GM12891 (cell line): ENCODE measurements at places on chromosomes 16 and 17.

DNA sequence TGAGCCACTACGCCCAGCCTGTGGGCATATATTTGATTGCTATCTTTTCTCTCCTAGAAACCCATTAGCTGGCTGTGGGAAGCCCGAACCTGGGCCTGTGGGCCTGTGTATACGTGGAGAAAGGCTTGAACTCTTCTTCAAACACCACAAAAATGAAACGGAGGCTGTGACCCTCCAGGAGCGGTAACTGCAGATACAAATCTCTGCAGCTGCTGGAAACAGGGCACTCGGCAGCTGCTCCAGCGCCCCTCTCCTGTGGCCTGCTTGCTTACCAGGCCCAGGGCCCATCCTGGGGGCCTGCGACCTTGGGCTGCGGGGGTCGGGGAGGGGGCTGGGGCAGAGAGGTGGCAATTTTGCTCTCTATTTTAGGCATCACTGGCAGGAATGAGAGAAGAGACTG is 28.0 kb upstream of the MTSS2 start:
- DNase-seq: no peak

DNA sequence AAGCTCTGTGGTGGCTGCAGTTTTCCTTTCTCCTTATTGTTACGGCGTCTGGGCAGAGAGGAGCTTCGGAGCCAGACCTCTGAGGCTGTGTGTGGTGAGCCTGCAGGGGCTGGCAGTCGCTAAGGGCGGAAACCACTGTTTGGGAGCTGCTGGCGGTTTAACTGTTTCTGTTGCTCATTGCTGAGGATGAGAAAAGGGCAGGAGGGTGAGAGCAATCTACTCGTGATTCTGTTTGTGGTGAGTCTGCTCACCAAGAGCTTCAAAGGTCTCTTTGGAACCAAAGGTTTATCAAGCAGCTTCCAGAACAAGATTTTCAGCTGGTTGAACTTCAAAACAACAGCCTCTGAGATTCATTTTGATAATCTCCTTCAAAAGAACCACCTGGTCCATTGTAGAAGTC is 143.9 kb downstream of the ANKFN1 start:
- no peak for DNase-seq

DNA sequence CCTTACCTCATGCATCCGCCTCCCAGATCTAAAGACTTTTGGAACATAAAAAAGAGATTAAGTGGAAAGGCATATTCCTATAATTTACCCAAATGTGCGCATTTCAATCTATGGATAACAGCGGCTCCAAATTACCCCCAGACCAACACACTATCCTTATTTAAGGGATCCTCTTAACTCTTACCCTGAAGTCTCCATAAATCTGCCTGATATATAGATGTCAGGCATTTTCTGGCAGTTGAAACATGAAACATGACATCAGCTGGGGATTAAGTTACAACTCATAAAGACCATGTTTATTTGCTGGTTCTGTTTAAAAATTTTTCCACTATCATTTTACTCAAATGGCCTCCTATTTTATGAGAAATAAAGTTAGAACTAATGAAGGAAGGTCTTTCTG is 478.5 kb upstream of the SALL1 start:
- no peak for DNase-seq

DNA sequence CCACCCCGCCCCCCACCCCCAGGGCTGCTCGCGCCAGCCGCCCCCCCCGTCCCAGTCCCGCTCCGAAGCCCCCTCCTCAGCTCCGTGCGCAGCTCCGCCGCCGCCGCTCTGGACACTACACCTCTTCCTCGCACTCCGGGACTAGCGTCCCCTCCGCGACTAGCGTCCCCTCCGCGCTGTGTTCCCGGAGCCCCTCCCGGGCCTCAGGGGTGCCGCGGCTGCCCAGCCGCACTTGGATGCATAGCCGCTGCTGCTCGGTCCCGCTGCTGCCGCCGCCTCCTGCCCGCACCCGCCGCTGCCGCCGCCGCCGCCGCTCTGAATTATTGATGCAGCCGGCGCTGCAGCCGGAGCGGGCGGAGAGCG is at the start of gene CBLN1:
Gene CBLN1 (minus strand): TSS at position 359 of the 363 bp plus-strand sequence. CDS start 373 bp downstream, outside the sequence.
- DNase-seq: no peak

- DNase-seq: no peak
Measured at GRCh38 chr17:42345396-42346073, 42.7 kb downstream of the STAT3 start.

DNA sequence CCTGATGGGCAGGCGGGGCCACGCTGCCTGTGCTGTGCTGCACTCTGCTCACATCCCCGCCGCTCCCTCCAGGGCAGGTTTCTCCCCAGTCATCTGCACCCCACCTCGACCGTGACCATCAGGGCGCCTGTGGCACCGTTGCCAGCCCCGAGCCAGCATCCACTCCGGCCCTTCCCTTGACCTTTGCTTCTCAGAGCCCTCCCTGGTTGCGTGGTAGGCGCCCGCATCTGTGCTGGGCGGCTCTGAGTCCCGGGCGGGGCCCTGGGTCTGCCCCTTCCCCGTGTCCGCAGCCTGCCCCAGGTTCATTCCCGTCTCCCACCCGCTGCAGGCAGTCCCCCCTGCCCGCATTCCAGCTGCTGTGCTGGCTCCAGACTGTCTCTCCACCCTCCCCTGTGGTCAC is 33.2 kb downstream of the ZNF750 start:
- no peak for DNase-seq

DNA sequence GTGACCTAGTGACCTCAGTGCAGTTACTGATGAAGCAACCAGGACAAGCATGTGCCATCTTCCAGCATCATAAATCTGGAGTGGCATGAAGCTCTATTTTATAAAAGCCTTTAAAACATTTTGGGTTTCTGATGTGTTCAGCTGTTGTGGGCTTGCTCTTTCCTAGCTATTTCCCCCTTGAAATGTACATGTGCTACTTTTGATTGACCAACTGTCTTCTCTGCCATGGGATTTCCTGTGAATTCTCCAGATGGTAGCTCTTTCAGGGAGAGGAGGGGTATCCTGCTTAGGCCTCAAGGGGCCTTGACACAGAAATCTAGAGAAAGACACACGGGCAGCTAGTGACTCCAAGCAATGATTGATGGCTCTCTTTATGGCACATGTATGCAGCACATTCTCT is 1.9 kb upstream of the ASIC2 start:
- no peak for DNase-seq

DNA sequence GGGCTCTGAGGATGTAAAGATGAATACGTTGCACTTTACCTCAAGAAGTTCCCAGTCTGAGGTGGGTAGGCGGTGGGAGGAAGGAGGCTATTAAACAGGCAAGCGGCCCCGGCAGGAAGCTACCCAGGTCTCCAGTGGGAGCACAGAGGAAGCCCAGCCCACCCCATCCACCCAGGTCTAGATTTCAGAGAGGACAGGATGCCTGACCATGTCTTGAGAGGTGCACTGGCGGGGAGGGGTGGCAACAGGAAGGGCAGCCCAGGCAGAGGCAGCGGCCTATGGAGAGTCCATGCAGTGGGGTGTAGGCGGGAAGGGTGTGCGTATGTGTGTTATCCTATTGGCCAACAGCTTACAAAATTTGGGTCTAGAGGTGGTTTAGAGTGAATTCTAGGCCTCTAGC is 13.9 kb downstream of the SARM1 start:
- DNase-seq: no peak

DNA sequence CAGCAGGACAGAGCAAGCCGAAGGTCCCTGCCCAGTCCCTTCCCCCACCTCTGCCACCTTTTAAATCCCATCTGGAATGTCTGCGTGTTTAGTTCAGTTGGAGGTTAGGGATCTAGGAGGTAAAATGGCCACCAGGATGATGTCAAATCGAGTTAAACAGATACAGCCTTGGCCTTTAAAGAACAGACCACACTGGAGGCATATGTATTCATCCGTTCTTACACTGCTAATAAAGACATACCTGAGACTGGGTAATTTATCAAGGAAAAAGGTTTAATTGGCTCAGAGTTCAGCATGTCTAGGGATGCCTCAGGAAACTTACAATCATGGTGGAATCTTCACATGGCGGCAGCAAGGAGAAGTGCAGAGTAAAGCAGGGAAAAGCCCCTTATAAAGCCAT is 167.8 kb upstream of the CACNG5 start:
- DNase-seq: no peak

GRCh38 chr16:55059146-55059545 is 128.5 kb downstream of the IRX5 start:
- no peak for DNase-seq

GRCh38 chr17:61416540-61417363 is 17.1 kb downstream of the TBX2 start:
- peak; percentile 77 for DNase-seq

GRCh38 chr16:10770907-10771306 is 27.3 kb downstream of the NUBP1 start:
- DNase-seq: no peak

DNA sequence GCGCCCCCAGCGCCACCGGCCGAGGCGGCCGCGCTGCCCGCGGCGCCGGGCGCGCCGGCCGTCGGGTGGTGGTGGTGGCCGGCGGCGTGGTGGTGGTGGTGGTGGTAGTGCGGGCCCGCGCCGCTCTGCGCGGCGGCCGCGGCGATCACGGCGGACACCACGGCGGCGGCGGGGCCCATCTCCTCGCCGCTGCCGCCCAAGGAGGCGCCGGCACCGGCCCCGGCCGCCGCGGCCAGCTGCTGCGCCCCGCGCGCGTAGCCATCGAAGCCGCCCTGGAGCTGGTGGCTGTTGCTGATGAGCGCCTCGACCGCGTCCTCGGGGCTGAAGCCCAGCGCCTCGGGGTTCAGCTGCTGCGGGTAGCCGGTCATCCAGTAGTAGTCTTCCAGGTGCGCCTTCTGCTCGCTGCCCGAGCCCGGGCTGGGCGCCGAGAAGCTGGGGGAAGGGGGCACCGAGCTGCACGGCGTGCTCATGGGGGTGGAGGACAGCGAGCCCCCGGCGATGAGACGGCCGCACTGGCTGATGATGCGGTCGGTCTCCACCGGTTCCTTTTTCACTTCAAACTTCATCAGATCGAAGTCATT is 1.2 kb downstream of the MAF start:
- peak; percentile 13 for DNase-seq

DNA sequence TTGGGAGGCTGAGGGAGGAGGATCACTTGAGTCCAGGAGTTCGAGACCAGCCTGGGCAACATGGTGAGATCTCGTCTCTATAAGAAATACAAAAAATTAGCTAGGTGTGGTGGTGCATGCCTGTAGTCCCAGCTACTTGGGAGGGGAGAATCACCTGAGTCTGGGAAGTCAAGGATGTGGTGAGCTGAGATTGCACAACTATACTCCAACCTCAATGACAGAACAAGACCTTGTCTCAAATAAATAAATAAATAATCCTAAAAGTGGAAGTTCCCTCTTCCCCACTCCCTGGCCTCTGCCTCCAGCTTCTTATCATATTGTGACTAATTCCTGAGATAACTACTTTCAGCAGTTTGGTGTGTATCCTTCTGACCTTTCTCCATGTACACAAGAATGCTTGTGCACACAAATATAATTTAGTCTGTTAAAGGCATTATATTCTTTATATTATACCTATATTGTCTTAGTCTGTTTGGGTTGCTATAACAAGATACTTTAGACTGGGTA is 23.5 kb upstream of the DNAJA2 start:
- DNase-seq: no peak

DNA sequence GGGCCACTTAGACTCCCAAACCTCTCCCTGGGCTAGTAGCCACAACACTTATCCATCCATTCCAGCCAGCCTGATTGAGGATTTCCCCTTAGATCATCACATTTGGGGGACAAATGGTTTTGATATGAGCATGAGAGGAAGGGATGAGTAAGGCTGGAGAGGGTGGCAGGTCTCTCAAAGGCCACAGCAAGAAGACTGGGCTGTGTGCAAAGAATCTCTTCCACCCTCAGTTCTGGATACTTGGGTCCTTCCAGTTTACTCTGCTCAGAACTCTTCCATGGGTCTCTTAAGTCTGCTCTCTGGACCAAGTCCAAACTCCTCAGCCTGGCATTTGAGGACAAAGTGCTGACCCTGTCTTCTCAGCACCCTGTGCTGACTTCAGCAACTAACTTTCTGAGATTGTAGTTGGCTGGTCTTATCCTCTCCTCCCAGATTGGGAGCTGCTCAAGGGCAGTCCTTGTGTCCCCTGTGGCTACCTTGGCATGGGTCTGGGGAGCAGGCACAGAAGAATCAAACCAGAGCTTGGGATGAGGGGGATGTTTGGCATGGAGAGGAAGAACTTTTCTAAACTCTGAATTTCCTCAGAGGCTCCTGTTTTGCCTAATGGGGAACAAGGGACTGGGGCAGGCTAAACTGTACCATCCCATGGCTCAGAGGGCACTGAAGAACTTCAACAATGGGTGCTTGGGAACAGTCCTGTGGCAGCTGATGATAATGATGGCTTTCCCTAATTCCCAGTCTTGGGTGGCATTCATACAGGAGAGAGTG is 3.1 kb upstream of the NFATC3 start:
- no peak for DNase-seq

DNA sequence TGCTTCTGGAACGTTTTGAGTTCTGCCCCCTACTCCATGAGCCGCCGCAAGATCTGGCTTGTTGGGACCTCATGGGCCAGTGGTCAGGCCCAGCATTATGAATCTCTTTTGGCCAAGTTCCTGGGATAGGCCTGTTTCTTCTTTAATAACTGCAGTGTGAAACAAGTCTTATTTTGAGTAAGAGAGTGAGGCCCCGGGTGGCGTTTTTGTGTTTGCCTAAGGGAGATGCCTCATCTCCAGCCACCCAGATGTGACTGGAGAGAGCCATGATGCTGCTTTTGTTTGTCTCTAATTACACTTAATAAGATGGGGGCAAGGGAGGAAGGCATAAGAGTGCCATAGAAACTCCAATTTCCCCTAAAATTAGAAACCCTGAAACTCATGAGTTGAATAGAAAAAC is 39.8 kb downstream of the KSR1 start:
- DNase-seq: no peak
